Right kidney (tissue), 9 donors: ENCODE measurements at places on chromosomes 3 and 15.

- DNase-seq: no peak
Measured at GRCh38 chr3:112085735-112086075, 484 bp upstream of the C3orf52 start.

- no peak for DNase-seq
Measured at GRCh38 chr15:62491642-62492041, 326.6 kb upstream of the C2CD4B start.

- DNase-seq: no peak
Measured at GRCh38 chr3:40258555-40258954, 51.0 kb upstream of the EIF1B start.

DNA sequence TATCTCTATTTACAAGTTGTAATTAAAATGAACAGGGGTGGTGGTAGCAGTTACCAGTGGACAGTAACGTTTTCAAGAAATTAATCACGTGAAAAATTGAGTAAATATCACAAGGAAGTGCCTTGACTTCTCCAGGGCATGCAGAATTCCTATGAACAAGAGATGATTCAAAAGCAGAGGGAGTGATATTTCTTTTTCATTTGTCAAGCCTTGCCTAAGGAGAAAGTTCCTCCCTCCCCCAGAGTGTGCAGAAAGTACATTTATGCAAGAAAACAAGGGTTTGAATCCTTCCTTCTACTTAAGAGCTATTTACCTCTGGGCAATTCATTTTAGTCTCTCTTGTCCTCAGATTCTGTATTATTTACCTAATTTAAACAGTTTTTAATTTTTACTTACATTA, 53.3 kb upstream of the ZNF385D start:
- DNase-seq: no peak

GRCh38 chr3:132378048-132378762, 39.1 kb upstream of the DNAJC13 start:
- DNase-seq: no peak

DNA sequence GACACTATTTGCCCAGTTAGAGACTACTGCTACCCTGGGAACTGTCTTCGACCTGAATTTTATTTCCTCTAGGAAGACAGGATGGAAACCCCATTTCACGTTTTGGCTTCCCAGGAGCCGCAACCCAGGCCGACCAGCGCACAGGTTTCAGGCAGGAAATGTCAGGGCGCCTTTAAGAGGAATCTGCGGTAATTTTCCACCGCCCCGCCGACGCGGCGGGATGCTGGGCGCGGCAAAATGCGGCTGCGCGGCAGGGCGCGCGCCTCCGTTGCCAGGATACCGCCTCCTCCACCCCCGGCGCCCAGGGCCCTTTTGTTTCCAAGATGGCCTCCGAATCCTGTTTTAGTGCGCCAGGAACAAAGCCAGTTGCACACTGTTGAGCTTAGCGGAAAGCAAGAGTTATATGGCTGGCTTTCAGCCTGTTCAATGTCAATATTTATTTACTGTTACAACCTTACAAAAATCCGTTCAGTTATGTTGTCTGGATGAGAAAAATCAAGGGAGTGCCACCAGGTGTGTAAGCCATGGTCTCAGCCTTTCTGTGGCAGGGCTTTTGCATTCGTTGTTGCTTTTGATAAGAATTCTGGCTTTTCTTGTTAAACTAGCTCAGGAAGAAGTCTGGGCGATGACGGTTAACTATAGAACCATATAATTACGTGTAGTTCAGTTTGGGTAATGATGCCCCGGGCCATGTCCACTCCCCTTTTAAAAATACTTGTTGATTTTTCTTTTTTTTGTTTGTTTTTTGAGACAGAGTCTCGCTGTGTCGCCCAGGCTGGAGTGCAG, 79.7 kb upstream of the CHD2 start:
- DNase-seq: peak; percentile 90

- no peak for DNase-seq
Measured at GRCh38 chr3:69719587-69720122, 19.6 kb upstream of the MITF start.

DNA sequence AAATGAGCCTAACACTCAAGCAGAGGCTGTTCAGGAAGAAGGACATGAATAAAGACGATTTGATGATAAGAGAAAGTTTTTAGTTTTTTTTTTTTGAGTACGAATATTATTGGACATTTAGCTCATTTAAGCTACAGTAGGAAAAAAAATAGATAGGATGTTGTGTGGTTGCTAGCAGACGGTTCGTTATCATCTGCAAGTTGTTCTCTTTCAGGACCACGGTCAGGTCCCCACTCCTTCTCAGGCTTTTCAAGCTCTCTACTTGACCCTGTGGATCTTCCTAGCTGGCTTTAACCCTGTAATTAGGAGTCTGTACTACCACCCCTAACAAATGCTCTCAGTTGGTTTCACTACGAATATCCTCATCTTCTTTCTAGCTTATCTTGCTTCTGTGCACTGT, 1.1 kb downstream of the KCNH8 start:
- DNase-seq: peak; percentile 22

DNA sequence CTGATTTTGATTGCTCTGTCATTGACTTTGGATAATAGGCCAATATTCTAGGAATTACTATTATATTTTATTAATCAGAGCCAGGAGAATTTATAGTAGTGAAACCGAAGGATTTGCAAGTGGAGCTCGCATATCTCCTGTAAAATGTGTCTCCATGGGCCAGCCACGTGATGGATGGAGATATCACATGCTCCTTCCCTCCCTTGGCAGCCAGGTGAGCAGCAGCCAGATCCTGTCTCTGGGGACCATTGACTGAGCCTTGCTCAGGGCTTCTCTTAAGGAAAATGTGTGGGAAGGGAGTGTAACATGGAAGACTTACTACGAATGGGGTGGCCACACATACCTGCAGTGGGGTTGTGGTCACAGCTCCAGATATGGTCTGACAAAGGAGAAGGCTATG, 144.7 kb upstream of the RGMA start:
- DNase-seq: no peak

DNA sequence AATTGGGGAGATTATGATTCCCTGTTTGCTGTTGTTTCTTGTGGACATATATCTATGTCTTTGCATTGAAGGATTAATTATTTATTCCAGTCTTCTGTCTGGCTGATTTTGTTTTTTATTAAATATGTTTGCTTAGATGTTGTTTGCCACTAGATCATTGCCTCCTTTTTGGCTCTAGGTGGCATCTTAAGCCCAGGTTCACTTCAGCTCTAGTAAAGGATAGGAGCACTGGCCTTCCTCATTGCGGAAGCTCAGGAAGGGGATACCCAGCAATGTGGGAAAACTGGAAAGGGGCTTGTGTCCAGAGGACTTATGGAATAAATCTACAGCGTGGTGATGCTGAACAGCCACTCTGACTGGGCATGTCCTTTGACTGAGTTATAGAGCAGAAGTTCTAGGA, 821.6 kb downstream of the PDCD6IP start:
- DNase-seq: no peak

DNA sequence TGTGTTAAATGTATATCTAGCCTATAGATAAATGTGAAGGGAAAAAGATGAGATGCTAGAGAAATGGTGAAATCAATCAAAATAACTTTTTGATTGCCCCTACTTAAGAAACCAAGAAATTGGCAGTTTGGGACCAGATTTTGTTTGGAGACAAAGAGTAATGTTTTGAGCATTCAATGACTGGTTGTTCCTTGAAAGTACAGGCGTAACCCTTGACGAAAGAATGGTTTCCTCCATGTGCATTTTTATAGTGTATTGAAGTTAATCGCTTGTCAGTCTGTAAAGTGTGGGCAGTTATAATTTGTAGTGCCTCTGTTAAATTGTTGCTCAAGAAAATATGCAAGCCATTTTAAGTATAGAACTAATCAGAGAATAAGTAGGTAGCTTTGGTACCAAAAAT, 1.2 kb downstream of the KIF23 start:
- DNase-seq: no peak

DNA sequence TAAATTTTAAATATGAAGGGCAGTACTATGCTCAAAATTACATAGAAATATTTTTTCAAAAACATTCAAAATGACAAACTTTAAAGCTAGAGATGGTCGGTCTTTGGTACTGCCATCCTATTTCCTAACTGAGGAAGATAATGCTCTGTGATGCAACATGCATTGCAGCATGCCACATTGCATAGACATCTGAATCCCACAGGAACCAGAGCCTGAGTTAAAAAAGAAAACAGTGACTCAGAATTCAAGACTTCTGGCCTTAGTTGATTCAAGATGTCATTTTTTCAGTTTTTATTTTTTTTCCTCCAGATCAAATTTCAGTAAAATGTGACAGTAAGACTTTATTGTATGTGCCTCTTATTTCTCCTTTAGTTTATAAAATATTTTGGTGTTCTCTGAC, 33.1 kb downstream of the TP63 start:
- no peak for DNase-seq

DNA sequence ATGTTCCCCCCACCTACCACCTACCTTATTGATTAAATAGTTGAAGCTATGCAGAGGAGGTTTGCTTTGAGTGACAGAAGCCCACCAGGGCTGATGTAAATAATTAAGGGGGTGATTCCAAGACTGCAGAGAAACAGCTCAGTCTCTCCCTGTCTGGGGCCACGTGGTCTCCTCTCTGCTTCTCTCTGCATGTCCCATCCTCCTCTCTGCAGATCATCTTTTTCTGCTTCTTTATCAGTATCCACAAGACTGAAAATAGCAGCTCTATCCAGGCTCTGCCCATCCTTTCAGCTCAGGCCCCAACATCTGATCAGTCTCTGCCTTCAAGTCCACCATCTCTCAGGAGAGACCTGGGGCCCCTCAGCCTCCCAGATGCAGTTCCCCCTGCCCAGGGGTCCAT, 110.8 kb downstream of the ANP32A start:
- no peak for DNase-seq

DNA sequence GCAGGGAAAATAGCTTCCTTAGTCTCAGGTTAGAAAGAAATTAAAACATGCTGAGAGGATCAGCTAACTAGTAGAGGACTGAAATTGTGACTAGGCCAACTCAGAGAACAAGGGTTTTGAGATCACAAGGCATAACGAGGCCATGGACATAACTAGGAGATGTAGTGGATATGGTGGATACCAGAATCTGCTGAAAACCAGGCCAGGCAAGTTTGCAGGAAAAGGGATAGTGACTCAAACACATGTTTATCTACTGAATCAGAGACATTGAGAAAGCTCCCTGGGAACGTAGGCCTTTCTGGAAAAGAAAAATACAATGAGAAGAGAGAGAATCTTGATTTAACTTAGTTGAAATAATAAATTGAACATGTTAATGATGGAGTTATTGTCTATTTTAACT, 326.5 kb upstream of the GBE1 start:
- no peak for DNase-seq

DNA sequence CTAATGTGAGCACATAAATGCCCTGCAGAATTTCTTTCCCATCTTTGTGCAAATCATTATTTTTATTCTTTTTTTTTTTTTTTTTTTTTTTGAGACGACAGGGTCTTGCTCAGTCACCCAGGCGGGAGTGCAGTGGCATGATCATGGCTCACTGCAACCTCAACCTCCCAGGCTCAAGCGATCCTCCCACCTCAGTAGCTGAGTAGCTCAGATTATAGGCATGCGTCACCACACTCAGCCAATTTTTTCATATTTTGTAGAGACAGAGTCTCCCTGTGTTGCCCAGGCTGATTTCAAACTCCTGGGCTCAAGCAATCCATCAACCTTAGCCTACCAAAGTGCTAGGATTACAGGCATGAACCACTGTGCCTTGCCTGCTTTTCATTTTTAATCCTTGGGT, 22.9 kb downstream of the DAG1 start:
- no peak for DNase-seq

- peak; percentile 56 for DNase-seq
Measured at GRCh38 chr15:42156243-42156922, at the start of gene PLA2G4F. TSS of gene PLA2G4F (minus strand) at chr15:42156636. CDS start at chr15:42156549, 87 bp downstream.

- DNase-seq: peak; percentile 59
Measured at GRCh38 chr3:124467980-124468902, 262.0 kb upstream of the UMPS start.

DNA sequence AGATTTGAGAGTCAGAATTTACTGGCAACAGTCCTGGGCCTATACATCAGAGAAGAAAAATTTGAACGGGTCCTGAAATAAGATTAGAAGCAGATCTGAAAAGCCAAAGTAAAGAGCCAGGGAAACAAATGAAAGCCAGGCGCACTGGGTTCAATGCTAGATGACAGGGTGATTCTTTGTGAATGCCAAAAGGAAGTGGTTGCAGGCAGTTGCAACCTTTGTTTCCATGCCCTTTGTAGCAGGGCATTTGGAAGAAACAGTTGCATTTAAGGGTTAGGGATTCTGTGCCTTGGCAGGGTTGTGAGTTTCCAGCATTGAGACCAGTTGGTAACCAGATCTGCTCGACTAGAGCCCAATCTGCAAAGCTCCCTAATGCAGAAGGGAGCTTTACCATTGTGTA, 36.4 kb upstream of the MTHFS start:
- DNase-seq: no peak

GRCh38 chr15:70186152-70186551, 88.4 kb upstream of the TLE3 start:
- DNase-seq: no peak

- DNase-seq: peak; percentile 14
Measured at GRCh38 chr3:190811775-190812480, 50.6 kb downstream of the GMNC start.

DNA sequence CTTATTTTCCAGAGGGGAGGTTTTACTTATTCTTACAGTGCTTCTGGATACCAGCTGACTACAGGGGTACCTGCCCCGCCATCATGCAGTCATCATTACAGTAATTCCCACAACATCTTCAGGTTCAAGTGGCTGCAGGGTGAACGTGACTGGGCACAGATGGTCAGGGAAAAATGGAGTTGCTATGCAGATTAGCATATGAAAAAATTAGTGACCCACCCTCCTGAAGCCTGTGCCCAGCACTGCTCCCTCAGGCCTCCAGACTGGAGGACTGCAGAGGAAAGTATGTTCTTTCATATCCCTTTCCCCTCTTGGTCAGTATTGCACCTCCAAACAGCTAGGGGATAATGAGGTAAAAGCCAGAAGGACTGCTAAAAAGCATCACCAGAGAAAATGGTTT, 937.9 kb downstream of the TUSC7 start:
- no peak for DNase-seq

- DNase-seq: no peak
Measured at GRCh38 chr3:141898908-141899307, 22.5 kb downstream of the ATP1B3 start.

DNA sequence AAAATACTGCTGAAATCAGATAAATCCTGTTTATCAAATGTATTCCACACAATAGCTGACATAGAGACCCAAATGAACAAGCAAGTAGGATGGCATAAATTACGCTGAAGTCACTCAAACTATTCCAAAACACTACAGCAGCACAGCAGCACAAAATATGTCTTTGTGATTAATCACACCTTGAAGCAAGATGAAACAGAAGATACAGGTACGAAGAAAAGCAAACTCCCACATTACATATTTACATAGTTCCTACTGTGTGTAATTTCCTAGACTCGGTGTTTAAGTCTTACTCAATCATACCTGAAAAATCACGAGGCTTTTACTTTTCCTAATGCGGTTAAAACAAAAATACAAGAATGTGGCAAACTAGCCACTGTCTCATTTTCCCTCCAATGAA, 38.3 kb downstream of the CHSY1 start:
- DNase-seq: no peak
